NCI-H526 treated with DMSO at 0.1 percent for 48 hours (cell line): ENCODE measurements at places on chromosomes 4 and X.

DNA sequence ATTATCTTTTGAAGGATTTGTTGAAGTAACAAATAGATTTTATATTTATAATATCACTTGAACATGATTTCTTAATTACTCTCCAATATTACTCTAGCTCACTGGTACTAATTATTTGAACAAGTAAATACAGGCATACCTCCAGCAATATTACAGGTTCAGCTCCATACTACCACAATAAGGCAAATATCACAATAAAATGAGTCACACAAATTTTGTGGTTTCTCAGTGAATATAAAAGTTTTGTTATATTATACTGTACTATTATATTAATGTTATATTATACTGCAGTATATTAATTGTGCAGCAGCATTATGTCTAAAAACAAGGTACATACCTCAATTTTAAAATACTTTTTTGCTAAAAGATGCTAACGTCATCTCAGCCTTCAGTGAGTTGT lies 22.4 kb upstream of the IQCM start:
- DNase-seq: no peak

DNA sequence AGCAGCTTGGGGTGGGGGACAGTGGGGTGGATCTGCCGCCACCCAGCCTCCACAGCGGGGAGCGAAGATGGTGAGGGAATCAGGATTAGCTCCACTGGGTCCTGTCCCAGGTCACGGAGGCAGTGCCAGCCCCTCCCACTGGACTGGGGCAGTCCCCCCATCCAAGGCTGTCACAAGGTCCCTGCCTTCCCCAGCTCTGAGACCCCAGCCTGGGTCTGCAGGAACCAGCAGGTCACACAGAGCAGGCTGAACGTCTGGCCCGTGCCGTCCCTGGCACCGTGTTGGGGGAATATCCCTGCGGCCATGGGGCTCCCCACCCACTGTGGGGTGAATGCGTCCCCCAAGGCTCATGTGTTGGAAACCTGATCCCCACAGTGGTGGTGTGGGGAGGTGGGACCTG lies 62.6 kb downstream of the FAM53A start:
- no peak for DNase-seq

- no peak for DNase-seq
Observed at GRCh38 chrX:52988985-52989917, 30.9 kb upstream of the FAM156A start.

DNA sequence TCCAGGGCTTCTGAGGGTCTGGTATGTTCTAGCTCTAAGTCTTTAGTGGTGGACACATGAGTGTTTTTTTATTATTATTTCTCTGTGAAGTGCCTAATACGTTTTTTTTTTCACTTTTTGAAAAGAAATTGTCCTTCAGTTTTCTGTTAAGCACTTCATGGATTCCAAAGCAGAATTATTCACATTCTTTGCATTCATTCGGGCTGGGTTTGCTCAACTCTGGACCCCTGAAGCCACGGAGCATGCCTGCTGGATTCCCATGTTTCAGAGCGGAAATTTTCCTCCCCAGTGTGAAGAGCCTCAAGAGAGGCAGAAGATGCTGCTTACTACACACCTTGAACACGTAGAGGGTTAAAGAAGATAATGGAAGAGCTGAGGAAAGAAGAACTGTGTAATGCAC lies 107.5 kb downstream of the EGF start:
- no peak for DNase-seq

DNA sequence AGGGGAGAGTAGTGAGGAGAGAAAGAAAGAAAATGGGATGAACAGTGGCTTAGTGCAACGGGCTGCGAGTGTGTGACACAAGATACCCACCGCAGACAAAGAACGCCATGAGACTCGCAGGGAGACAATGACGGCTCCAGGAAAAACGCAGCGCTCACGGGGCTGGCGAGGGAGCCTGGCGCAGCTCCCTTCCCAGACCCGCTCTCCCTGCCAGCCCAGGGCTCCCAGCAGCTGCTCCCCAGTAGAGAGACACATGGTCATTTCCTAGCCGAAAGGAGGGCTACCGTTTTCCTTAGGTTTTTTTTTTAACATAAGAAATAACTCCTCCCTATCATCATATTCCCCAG lies 149.5 kb downstream of the MAML3 start:
- peak; percentile 70 for DNase-seq

- DNase-seq: no peak
Observed at GRCh38 chr4:13872155-13872554, 244.6 kb upstream of the BOD1L1 start.

DNA sequence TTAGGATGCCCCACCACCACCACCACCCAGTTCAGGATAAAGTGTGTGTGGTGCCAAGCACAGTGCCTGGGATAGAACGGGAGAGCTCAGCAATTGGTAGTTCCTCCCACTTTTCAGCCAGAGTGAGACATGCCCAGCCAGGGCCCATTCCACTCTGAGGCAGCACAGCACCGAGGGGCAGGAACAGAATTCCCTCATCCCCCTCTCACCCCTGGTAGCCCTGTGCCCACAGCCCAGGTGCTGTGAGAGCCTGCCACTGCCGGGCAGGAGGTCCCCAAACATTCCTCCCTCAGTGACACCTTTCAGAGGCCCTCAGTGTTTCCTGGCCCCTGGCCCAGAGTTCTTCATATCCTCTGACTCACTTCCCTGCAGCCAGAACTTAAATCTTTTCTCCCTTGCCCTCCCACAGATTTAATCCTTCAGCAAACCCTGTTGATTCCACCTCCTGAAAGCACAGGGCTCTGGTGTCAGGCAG lies 8.1 kb downstream of the RIPPLY1 start:
- DNase-seq: no peak

GRCh38 chr4:16079046-16079445 lies 4.8 kb downstream of the PROM1 start:
- DNase-seq: no peak

DNA sequence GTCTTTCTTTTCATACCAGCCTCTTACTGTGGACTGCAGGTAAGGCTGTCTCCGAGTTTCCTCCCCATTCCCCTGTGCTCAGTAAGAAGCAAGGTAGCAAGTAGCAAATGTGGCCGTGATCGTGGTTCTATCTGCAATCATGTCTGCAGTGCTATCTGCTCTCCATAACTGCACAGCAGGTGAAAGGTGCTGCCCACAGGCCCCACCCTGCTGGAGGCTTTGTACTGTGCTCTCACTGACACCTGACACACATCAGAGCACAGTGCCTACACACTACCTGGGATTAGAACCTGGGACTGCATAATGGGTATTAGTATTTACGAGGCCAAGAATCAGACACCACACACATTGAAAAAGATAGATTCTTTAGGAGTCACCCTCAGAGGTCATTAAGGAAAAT lies 15.3 kb downstream of the PGRMC1 start:
- peak; percentile 60 for DNase-seq

DNA sequence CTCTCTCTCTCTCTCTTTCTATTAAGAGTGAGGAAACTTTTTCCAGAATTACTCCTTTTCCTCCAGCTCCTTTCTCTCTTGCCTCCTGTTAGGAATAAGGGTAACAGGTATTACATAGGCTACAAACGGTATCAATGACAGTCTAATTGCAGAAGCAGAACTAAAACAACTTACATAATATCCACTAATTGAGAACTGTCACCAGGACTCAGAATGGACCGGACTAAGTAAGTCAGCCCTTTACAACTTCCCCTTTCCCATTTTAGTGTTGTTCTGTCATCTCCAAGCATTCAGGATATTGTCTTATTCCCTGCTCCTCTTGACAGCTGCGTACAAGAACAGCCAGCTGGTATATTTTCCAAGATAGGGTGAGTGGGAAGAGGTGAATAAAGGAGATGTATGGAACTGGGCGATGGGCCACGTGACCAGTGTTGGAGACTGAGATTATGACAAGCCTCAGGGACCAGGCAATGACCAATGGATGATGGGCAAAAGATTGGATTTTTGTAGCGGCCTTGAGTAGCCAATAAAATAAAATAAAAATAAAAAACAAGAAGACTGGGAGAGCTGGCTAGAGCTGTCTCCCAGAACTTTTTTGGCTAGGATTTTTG lies 2.3 kb upstream of the FNIP2 start:
- DNase-seq: no peak

DNA sequence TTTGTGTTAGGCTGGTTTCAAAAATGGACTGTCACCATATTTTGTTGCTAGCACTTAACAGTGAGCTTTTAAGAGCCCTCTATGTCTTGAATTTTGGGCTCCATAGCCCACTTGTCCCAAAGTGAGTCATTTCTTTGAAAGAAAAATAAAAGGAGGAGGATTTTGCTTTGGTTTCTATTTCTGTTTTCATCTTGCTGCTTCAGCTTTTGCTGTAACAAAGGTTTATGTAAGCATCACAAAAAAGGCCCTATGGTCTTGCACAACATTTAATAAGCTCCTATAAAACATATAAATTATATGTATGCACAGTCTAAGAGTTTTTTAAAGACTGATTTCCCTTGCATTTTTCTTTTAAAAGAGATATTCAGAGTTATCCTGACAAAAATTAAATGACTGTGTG lies 105.2 kb downstream of the PHOX2B start:
- no peak for DNase-seq

DNA sequence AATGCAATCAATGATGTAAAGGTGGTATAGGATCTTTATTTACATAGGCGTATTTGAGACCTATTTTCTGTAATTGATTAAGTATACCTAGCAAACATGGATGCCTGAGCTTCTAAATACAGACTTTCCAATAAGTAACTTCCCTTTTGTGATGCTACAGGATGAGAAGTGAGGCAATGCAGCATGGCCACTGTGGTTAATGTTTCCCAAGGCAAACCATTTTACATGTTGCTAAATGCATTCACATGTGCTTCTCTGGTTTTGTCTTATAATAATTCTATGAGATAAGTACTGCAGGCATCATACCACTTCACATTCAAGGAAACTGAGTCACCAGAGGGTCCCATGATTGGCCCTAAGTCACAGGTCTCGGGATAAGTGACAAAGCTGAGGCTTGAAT lies 35.7 kb upstream of the NKX3-2 start:
- DNase-seq: no peak

- no peak for DNase-seq
Observed at GRCh38 chr4:8532245-8532781, 47.9 kb upstream of the GPR78 start.

DNA sequence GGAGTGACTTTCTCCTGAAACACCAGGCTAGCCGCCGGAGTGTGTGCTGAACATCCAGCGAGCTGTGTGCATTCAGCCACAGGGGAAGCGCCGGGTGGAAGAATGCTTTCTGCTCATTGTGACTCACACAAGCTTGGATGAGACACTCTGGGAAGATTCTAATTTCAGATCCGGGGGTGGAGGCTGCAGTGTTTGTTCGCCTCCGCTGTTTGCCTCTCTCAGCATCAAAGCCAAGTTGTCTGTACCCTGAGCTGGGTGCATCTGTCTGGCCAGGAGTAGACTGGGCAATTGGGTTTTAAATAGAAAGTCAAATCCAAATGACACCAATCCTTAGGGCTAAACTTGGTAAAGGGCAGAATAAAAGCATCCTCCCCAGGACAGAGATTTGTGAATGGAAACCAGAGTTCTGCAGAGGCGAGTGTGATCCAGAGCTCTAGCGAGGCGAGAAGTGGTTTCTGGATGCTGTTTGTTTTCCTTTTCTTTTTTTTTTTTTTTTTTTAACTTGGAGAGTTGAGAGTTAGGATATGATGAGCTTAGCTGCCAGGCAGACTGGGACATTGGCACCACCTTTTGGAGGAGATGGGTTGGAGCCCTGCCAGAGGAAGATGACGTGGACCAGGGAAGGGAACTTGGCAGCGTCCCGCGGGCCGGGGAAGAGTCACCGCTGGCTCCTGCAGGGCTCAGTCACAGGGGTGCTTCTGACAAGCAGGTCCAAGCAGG lies 196.0 kb upstream of the PSAPL1 start:
- no peak for DNase-seq
